ENCODE measurements at places on chromosomes 6 and 20.

- no peak for DNase-seq
Observed at GRCh38 chr6:153108315-153108714, 22.8 kb downstream of the RGS17 start.

DNA sequence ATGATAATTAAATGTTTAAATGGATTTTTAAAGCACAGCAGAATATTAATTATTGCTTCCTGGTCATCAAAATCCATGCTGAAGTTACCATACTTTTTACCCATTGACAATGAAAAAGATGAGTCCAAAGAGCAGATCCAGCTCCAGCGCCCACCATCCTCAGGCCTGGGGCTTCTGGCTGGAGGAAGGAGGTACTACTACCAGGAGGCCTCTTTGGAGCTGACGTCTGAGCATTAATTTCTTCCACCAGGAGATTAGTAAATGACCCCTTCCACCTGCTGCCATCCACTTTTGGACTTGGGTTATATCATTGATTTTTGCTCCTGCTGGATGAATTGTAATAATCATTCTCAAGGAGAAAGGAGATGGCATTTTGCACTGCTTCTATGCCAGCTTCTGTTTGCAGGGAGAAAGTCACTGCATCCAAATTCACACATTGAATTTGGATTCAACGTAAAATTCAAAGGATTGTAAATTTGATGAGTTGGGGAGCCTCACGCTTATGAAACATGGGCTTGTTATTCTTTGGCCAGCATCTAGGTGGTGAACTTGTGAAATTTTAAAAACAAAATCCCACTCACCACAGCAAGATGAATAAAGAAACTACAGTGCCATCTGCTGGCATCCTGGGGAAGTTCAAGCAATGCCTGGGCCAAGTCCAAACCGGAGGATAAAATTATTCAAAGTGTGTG is 121.8 kb downstream of the SASH1 start:
- DNase-seq = peak; percentile 21

- DNase-seq = no peak
Observed at GRCh38 chr6:134103006-134103405, 50.6 kb upstream of the SLC2A12 start.

GRCh38 chr20:63791497-63792156 is 39.4 kb downstream of the ZBTB46 start:
- no peak for DNase-seq

- DNase-seq = no peak
Observed at GRCh38 chr6:32815115-32815514, 1.7 kb downstream of the HLA-DOB start.

- no peak for DNase-seq
Observed at GRCh38 chr6:80165143-80165542, 58.7 kb downstream of the BCKDHB start.
